HS-5 (cell line): ENCODE measurements at places on chromosomes 7 and 10.

DNA sequence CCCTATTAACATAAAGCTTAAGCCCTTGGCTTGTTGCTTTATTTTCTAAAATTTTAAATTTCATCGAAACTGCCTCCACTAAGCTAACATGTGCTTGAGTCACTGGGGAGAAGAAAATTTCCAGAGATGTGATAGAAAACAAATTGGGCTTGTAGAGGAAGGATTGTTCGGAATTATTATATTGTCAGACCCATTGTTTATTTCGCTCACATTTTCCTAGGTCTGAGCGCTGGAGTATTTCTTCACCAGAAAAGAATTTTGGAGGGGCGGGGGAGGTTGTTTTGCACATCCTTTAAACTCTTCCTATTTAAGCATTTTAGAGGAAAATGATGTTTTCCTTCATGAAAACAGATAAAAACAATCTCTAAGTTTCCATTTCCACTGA, 29.1 kb downstream of the CELF2 start:
- no peak for DNase-seq

DNA sequence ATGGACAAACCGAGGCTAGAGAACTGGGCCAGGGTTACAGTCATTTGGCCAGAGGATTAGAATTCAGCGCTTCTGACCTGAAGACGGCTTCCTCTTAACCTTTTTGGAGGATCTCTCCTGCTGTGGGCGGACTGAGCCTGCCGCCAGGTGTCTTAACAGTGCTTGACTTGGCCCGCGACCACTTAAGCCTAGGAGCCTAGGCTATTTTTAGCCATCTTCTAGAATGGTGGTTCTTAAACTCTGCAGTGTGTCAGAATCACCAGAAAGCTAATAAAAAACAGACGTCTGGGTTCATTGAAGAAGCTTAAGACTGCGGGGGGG, 722 bp downstream of the MDH2 start:
- no peak for DNase-seq

DNA sequence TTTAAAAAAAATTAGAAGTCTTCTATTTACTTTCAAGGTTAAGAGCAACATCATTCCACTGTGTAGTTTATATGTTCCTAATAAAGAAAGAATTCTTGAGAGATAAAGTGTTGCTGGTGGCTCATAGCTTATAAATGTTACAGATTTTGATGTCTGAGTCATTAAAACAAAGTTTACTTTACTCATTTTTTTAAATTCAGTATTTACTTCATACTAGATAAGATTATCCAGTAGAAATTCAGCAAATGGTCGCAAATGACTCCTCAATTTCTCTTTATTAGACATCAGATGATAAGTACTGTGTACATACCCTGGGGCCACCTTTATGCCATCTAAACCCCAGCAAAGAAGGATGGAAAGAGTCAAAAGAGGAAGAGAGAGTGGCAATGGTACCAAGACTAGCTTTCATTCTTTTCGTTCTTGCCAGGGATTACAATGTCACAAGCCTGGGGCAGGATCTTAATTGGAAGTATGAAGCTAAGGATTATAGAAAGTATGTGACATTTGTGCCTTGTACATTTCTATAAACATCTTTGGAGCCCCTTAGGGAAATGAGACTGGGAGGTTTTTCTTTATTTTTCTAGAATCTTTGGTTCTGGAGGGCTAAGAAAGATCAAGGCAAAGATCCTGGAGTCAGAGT, 206.1 kb downstream of the CHRM2 start:
- no peak for DNase-seq

- DNase-seq, result no peak
Observed at GRCh38 chr7:95517458-95517857, 31.7 kb downstream of the ASB4 start.

DNA sequence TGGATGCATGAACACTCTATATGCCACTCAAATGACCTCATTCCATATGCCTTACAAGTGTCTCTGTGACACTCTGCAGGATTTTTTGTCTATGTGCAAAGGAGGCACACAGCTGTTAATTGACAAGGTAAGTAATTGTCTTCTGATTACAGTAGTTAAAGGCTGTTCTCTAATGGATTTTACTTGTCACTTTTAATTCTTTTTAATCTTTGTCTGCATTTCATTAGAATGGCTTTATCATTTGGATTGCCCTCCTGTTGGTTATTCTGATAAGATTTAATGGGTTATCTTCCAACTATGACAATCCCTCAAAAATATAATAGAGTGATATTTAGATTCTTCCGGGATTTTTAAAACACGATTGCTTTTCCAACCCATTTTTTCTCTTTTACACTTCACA, 290.0 kb upstream of the TEX47 start:
- DNase-seq, result no peak

GRCh38 chr7:158011941-158012340, 575.7 kb downstream of the PTPRN2 start:
- no peak for DNase-seq

- no peak for DNase-seq
Observed at GRCh38 chr7:80060218-80060806, 74.3 kb upstream of the GNAI1 start.

GRCh38 chr7:155813546-155814315, 1.5 kb upstream of the SHH start:
- no peak for DNase-seq
